ENCODE measurements at places on chromosomes 7 and 10.

DNA sequence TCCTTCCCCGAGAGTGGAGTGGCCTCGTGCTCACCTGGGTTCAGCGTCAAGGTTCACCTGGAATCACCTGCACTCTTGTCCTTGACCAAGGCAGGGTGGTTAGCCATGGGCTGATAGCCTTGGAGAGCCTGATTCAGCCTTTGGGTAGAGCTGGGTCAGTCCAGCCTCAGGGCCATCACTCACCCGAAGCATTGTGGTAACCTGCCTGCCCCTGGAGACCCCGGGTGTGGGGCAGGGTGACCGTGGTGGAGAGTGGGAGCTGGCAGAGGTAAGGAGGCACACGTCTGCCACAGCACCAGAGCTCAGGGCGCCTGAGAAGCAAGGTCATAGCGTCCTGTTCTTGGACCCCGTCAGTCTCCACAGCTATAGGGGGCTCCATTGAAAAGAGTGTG, 27.8 kb upstream of the WDFY4 start:
- no peak for DNase-seq

- DNase-seq, result no peak
Observed at GRCh38 chr7:26376175-26376917, 84.7 kb downstream of the SNX10 start.

GRCh38 chr7:101985057-101985902, 167.9 kb downstream of the CUX1 start:
- DNase-seq, result no peak

GRCh38 chr7:6435486-6436384, 12.0 kb downstream of the DAGLB start:
- DNase-seq, result peak; percentile 82

DNA sequence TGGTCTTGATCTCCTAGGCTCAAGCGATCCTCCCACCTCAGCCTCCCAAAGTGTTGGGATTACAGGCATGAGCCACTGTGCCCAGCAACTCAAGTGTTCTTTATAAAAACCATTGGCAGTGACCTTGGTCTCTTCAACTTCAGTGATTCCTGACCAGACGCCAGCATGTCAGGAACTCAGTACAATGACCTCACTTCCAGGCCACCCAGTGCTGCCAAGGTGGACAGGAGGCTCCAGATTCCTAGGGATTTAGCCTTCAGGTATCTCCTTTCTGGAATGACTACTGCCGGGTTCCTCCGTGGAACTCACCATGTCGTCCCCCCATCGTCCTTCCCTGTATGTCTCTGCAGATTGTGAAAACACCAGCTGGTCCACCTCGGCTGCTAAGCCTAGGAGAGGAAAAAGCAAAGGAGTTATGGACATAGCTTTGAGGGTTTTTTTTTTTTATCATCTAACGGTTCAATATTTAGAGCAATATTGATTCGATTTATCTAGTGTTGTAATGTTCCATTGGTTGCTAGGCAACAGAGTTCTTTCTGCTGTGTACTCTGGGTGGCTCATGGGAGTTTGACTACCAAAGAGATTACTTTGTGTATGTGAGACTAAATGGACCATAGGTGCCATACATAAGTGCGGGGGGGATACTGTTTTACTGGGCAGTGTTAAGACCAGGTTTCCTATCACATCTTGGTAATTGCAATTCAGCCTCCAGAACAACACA, 425.8 kb upstream of the AUTS2 start:
- no peak for DNase-seq

GRCh38 chr7:56218510-56218909, 102.3 kb upstream of the NUPR2 start:
- DNase-seq, result no peak

- no peak for DNase-seq
Observed at GRCh38 chr7:131836733-131837132, 280.3 kb upstream of the PODXL start.

DNA sequence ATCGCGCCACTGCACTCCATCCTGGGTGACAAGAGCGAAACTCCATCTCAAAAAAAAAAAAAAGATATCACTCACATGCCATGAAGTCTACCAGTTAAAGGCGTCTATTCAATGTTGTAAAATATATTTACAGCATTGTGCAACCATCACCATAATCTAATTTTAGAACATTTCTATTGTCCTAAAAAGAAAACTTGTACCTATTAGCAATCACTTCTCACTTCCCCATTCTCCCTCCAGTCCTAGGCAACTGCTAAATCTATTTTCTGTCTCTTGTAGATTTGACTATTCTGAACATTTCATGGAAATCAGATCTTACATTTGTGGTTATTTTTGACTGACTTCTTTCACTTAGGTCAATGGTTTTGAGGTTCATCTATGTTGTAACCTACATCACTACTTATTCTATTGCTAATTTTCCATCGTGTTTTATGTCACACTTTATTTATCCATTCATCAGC, 25.2 kb upstream of the OTUD1 start:
- no peak for DNase-seq

DNA sequence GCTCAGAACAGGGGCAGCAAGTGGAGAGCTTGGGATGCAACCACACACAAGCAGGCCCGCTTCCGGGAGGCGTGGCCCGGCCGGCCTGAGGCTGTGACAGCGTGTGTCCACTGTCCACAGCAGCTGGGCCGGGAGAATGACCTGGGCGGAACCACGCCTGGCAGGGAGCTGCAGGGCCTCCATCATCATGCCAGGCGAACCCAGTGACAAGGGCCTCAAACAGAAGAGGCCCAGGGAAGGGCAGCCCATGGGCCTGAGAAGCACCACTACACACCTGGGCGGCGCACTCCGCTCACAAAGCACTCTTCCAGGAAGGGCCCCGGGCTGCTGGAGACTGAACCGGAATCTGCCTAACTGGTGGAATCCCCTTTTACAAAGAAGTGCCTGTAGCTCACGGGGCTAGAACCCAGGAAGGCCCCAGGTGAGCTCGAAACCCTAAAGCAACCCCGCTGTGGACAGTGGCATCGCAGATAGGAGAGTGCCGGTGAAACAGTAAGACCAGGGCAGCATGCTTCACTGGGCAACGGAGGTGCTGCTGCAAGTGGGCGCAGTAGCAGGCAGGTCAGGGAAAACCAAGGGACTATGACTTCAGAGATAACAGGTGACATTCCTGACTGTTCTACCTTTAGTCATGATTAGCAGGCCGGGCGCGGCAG, 66.0 kb downstream of the MAD1L1 start:
- no peak for DNase-seq

- no peak for DNase-seq
Observed at GRCh38 chr7:14376711-14377110, 387.2 kb upstream of the ETV1 start.

GRCh38 chr7:23287612-23288011, 11.5 kb upstream of the MALSU1 start:
- DNase-seq, result no peak

DNA sequence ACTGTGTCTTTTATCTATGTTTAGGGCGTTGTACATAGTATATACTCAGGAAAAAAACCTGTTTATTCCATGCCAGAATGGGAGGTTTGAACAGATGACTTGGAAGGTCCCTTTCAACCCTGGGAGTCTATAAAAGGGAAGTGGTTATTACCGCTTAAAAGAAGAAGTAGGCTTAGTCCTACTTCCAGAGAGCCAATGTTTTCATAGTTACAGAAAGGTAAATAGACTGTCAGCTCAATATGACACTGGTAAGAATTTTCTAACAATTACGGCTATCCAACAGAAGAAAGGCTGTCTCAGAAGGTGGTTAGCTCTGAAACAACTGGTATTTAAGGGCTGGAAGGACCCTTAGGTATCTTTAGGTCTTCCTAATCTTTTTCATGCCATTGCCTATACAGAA, 1.1 kb upstream of the TFAM start:
- peak; percentile 17 for DNase-seq
